ENCODE measurements at places on chromosomes 12 and 14.
A peak's percentile ranks its signal among the peaks of the same experiment; 100 is the strongest.

DNA sequence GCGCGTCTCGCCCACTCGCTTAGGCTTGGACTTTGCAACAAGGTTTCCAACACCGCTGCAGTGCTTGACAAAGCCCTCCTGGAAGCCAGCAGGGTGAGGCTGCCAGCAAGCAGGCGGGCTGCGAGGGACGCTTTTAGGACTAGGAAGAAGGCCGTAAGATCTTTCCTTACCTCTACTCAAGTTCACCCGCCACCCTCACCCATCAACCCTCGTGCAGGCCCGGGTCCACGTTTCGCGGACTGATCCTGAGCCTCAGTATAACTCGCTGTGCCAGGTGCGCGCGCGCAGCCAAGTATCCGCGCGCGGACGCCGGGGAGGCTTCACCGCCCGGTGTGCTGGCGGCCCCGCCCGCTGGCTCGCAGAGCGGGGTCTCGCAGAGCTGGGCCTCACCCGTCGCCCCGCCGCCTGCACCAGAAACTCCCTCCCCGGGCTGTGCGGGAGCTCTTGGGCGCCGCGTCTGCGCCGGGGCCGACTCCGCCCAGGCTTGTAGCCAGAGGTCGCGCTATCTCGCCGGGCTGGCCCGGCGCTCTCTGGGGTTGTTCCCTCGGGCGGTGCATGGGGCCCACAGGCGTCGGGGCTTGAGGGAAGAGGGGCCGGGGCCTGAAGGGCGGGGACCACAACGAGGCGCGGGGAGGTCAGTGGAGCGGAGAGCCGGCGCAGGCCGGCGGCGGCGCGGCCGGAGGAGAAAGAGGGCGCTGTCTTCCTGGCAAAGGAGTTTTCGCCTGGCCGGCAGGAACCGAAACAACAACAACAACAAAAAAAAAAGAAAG is 7.6 kb upstream of the SIX1 start:
- no peak for DNase-seq

DNA sequence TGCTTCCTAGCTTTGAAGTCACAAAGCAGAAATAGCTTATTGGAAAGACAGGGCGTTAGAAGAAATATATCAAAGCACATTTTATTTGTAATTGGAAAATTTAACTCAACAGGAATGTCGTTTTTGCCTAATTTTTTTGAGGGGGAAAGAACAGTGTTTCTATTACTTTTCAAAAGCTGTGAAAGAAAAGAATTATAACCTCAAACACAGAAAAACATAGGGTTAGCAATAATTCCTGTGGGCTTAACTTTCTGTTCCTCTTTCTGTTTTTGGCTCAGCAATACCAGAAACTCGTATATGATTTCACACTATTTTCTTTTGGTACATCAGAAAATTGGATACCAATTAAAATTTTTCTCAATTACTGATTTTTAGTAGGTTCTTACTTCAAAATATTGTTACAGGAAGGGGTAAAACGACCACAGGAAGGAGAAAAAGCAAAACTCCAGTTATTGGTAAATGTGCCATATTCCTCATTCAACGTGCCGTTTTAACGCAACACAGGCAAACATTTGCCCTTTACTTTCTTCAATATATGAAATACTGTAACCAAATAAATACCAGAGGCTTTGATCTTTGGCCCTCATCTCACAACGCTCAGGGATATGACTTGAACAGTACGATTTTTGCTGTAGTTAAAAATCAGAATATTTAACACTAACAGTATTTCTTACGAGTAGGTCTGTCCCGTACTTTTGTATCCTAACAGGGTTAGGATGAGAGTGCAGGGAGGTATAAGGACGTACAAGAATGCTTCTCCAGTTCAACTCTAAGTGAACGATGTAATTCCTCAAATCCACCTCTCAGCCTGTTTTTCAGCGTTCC is 1.3 kb upstream of the RNU6-7 start:
- DNase-seq = peak; percentile 17

DNA sequence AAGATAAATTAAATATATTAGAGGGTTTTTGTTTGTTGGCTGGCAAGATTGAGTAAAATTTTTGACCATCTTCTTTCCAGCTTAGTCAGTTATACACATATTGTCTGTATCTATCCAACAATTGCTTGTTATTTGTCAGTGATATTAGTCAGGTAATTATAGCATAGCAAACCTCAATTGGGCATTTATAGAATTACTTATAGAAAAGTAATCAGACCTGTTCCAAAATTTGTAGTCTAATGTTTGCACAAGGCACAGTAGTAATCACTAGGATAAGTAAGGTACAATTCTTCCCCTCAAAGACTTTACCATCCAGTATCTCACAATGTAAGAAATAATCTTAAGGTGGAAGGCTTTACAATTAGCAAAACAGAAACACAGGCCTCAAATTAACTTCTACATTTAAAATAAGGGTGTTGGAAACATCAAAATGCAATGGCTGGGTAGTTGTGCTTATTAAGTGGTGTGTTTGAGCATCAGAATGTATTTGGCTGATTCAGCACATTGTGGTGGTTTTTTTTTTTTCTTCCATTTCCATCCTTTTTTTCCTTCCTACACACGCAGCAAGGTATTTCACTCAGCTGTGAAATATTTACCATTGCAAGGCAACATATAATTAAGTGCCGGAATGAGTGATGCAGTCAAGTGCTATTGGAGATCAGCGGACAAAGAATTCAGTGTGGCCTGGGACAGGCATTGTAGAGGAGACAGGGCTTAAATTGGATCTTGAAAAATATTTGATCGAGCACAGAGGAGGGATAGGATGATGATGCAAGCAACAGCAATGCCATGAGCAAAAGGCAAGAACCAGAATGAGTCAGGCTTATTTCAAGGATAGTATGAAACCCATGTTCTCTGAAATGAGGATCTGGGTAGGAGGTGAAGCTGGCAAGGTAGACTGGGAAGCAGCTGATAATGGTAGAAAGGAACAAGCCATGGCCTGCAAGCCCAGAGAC is 178.2 kb downstream of the AKAP6 start:
- DNase-seq = no peak

DNA sequence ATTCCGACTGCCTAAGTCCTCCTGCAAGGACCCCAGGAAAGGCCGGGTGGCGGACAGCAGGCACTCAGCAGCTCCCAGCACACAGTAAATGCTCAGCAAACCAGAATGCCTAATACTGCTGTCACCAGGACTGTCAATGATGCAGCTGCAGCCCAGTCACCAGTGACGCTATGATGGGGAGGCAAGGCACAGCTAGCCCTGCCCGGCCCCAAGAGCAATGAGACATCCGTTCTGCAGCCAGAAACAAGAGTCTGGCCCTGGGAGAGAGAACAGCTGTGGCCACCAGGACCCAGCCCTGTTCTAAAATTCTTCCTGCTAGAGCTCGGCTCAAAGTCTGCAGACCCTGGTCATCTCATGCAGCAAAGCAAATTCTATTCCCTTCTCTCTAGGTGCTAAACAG is 69.8 kb downstream of the NCOR2 start:
- peak; percentile 86 for DNase-seq

DNA sequence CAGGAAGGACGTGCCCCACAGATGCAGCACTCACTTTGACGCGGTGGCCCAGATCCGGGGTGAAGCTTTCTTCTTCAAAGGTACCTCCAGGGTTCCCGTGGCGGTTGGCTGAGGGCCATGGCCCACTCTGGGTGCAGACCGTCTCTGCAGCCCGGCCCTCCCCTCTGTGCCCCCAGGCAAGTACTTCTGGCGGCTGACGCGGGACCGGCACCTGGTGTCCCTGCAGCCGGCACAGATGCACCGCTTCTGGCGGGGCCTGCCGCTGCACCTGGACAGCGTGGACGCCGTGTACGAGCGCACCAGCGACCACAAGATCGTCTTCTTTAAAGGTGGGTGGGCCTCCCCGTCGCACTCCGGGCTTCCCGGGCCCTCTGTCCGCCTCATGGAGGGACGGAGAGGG is 16.9 kb downstream of the MMP17 start:
- DNase-seq = no peak

GRCh38 chr12:28759333-28759732 is 389.7 kb upstream of the FAR2 start:
- DNase-seq = no peak

- DNase-seq = no peak
Observed at GRCh38 chr14:34851395-34851794, 23.8 kb downstream of the BAZ1A start.

DNA sequence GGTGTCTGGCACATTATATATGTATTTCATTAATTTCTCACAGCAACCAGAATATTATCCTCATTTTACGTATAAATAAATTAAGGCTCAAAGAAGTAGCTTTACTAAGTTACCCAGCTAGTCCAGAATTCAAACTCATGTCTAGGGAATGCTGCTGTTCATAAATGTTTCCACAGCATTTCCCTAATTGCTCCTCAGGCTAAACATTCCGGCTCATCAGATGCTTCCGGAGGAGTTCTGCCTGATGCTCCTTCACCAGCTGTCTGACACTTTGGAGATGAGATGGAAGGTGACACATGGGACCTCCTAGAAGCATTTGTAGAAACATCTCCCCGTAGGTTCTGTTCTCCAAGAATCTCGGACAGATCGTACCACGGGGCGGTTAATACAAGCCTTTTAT is 12.1 kb downstream of the KRT85 start:
- DNase-seq = no peak

DNA sequence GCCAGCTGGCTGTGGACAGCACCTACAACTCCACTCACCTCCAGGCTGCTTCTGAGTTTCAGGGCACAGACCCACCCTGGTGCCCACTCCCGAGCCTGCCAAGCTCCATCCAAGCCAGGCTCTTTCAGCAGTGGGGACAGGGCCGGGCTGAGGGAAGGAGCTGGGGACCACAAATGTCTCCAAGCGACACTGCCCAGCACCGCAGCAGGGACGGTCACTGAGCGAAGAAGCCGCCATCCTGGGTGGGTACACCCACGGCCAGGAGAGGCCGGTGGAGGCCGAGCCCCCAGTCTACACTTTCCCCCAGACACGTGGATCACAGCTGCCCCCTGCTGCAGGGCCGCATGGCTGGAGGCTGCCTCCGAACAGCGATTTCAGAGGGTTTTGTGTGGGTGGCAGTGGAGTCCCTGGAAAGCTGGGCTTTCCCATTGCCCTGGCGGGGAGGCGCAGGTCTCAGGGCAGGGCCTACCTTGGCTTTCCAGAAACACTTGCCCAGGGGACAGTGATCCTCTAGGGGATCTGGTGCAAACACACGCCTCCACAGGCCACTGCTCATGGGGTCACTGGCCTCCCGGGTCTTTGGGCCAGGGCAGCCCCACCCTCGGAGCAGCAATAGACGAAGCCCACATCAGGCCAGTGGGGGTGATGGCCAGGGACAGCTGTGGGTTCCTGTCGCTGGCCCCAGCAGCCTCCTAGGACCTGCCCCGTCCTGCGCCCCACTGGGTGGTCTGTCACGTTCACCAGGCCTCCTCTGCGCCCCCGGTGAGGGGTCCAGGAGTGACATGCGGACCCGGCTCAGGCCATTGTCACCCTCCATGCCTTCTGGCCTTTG is 1.2 kb upstream of the GPR132 start:
- DNase-seq = no peak

Measured in pons (tissue), 1 donor.